Activated CD8-positive, alpha-beta memory T cell treated with anti-CD3 and anti-CD28 coated beads, Interleukin-2, amount 50 U/mL, for 4 hours (primary cell): ENCODE measurements at places on chromosomes 3 and 15.

GRCh38 chr3:125594581-125595011 is 701 bp downstream of the OSBPL11 start:
- DNase-seq, result no peak

- DNase-seq, result no peak
These were observed 12.0 kb downstream of the MTMR10 start for GRCh38 chr15:30979457-30979856.

DNA sequence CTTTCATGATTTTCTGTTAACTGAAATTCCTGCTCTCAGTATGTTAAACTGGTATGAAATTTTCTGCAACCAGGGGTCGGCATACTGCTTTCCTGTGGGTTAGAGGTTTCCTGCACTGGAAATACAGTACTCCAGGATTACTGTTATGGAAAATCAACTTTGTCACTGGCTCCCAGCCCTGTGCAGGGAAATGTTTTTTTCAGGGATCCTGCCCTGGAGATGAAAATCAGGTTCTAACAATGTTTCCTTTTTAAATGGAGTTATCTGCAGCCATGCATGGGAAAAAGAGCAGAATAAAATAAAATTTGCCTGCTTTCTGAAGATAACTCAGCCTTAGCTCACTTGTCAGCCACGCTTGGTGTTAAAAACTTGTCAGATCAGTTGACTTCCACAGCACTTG is 220.4 kb downstream of the IL5RA start:
- no peak for DNase-seq

- no peak for DNase-seq
These were observed 1.6 kb upstream of the PPM1L start for GRCh38 chr3:160754371-160754854.

GRCh38 chr3:195212749-195213375 is 58.1 kb downstream of the XXYLT1 start:
- no peak for DNase-seq

- no peak for DNase-seq
These were observed 67.1 kb downstream of the CEMIP start for GRCh38 chr15:80846031-80846815.

DNA sequence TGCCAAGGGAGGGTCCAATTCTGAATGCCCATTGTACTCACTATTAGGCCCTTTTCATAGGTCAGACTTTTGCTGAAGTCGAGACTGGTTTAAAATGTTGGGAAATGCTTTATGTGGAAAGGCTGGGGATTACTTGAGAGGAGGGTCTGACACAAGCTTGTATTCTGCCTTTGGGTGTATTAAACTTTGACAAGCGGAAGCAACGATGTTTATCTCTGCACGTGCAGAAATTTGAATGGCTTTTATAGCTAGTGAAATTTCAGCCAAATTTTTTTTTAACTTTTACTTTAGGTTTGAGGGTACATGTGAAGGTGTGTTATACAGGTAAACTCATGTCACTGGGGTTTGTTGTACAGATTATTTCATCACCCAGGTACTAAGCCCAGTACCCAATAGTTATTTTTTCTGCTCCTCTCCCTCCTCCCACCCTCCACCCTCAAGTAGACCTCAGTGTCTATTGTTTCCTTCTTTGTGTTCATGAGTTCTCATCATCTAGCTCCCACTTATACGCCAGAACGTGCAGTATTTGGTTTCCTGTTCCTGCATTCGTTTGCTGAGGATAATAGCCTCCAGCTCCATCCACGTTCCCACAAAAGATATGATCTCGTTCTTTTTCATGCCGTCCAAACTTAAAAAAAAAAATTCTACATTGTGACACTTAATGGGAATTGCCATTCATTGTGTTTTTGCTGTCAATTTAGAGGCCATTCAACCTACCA is 223.0 kb upstream of the BHLHE40 start:
- DNase-seq, result no peak

GRCh38 chr3:189530822-189531221 is 100.4 kb upstream of the TP63 start:
- DNase-seq, result no peak

DNA sequence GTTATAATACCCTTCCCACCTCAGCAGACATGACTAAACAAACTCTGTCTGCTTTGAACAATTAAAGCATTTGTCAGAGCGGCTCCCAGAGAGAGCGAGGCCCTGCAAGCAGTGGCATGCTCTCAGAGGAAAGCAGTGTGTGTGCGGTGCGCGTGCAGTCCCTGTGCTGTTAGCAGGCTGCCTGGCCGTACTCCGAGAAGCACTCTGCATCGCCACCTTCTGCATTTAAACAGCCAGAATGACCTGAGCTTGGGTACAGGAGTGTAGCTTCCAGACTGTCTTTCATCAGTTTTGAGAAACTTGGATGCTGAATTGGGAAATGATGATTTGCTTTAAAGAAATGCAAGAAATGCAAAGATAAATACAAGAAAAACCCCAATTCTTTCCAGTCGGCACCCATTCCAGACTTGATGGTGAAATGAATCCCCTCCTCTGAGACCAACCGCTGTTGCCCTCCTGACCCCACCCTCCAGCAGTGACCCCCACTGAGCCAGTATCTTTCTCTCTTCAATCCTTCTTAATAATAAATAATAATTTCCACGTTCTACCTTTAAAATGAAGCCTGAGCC is 113.5 kb downstream of the VGLL4 start:
- DNase-seq, result no peak

GRCh38 chr15:33209575-33210481 is 15.3 kb upstream of the FMN1 start:
- DNase-seq, result no peak

GRCh38 chr3:30628901-30629590 is 22.6 kb downstream of the TGFBR2 start:
- DNase-seq, result no peak

DNA sequence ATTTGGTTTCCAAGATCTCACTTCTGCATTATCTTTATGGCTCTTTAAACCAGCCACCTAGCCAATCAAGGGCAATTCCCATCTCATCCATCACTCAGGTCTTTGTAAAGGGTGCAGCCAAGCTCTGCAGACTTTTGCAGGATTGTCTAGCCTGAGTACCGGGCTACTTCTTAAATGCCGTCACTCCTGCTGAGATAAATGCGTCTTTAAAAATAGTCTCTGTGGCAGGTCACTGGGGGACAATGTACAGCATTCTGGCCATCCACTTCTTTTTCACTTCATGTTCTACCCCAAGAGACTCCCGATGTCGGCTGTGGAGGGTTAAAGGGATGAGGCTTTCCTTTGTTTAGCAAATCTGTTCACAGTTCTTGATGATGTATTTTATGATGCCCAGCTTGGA is 194.7 kb downstream of the SV2B start:
- DNase-seq, result no peak

- DNase-seq, result no peak
These were observed 481.7 kb upstream of the TPRG1 start for GRCh38 chr3:188690064-188690463.

GRCh38 chr3:9107738-9108137 is 141.7 kb downstream of the SRGAP3 start:
- no peak for DNase-seq

DNA sequence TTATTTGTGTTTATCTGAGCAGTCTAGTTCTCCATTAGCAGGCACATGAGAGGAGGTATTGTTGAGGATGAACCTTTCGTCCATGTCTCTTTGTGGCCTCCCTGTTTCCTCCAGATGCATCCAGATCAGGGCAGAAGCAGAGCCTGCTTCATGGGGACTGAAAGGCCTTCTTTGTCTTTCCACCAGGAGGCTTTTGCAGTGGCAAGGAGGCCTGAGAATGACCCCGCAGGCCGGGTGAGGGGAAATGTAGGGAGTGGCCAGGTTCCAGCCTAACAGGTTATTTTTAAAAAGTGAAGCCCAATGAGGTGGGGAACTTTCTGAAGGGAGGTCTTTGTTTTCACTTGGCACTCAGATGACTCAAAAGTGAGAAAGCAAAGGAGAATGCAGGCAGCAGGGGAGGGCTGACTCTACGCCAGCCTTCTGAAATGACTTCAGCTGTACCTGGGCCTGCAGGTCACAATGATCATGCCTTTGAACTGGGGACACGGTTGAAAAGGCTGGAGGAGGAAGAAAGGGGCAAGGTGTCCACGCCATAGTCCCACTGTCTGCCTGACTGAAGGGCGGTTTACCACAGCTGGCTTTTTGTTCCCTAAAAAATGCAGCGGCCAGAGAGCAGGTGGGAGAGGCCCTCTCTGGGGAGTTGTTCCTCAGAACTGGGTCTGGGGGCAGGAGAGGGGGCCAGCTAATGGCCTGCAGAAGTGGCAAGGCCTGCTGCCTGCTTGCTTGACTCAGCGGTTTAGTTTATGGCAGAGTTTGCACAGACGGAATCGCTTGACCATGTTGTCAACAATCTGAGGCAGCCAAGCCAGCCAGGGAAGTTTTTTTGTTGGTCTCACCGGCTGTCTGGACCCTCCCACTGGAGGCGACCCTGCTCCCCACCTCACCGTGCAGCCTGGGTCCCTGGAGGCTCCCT is 28.7 kb downstream of the CMTM7 start:
- peak; percentile 36 for DNase-seq

- no peak for DNase-seq
These were observed 5.2 kb downstream of the NR1D2 start for GRCh38 chr3:23950293-23950692.

GRCh38 chr3:27311400-27311799 is 57.8 kb downstream of the NEK10 start:
- no peak for DNase-seq

DNA sequence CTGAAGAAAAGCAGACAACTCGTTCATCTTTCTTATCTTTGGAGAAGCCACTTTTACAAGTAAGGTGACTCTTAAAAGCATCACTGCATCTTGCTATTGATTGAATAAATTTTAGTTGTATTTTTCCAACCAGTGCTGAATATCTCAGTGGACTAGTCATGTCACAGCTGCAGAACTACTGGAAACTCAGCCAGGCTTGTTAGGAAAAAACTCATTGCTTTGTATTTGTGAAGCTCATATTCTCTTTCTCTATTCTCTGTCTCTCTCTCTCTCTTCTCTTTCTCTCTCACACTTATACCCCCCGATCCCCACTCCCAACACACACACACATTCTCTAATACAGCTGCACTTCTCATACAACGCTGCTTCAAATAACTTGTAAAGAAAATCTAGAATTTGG is 104.3 kb downstream of the WDR76 start:
- no peak for DNase-seq

DNA sequence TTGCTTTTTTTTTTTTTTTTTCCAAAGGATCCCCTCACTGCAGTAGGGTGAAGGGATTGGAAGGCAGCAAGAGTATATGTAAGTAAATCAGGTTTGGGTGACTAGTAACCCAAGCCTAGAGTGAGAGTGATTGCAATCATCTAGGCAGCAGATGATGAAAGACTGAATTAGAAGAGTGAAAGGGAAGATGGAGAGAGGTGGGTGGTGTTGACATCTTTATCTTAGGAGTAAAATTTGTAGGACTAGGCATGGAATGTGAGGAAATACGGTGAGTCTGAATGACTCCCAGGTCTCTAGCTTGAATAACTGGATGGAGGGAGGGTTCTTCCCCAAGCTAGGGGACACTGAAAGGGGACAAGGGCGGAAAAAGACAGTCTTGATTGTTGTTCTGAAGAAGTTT is 63.4 kb downstream of the TPRG1 start:
- DNase-seq, result no peak

GRCh38 chr3:136343446-136343845 is 93.3 kb downstream of the PCCB start:
- no peak for DNase-seq

DNA sequence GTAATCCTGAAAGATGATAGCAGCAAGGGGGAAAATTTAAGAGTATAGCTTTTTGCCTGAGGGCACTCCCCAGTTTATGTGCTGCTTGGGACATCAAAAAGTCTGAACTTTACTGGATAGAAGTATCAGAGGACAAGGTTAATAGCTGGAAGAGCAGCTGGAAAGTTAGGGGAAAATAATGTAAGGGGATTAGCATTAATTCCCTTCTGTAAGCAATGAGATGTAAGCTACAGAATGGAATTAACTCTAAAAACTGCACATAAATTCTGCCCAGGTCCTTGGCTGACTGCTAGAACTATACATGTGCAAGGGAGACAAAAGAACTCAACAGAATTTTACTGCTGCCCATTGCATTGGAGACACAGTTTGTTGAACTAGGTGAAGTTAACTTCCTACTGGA is 55.6 kb downstream of the ATP11B start:
- DNase-seq, result no peak

DNA sequence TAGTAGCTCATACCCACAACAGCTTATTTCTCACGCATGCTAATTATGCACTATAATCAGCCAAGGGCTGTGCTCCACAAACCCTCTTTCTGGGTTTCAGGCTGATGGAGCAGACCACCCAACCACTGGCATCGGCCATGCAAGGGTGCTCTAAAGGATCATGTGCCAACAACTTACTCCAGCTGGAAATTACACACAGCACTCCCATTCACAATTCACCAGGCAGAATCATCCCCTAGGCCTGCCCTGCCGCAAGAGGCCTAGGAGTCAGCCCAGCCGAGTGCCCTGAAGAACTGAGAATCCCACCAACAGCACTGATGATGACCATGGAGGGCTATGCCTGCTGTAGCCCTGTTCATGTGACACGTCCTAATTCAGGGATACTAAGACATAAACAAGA is 216.2 kb upstream of the CHRNA7 start:
- no peak for DNase-seq

DNA sequence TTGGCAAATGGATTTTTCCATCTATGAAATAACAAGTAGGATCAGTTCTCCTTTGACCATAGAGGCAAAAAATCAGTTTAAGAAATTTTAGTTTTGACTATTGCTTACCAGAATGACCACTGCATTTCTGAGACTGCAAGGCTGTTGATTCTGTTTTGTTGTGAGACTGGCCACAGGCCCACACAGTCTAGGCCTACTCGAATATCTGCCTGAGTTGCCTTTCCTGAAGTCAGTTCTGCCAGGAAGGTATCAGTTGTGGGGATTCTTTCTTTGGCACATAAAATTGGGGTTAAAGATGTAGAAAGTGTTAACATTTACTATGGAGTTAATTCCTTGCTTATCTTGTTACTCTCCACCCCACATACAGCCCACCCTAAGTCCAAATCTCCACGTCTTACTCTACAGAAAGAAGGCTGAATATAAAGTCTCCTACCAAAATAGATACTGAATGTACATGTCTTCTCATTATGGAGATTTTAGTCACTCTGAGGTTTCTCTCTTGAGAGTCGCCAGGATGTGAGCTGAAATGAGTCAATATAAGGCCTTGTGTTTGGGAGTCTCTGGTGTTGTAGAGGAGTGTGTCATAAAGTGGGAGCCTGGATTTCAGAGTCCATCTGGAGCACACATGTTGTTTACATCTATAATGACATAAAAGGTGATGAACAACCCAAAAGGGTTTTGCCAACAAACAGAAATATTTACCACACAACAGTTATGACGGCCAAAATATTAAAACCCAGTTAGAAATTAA is 45.0 kb upstream of the WWTR1 start:
- no peak for DNase-seq

DNA sequence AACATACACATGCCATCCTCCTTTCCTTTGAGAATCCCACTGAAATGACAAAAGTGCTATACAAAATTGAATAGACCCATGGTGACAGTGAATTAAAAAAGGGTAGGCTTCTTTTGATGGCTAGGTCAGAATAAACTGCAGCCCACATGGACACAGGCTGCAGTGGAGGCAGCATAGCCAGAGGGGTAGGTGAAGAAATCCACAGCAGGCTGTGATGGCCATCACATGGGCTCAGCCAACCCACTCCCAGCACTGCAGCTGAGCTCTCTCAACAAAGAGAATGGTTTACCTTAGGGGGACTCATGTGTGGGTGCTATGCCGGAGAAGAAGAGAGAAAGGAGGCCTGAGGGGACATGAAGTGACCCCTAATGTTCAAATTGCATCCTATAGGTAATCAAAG is 331.1 kb downstream of the CHST2 start:
- DNase-seq, result no peak

- DNase-seq, result no peak
These were observed 346.1 kb downstream of the EPHB1 start for GRCh38 chr3:135141160-135141559.

- no peak for DNase-seq
These were observed 94.3 kb downstream of the RPL39L start for GRCh38 chr3:187044867-187045552.
